ENCODE measurements at places on chromosomes 5 and 9.

- DNase-seq = no peak
These were observed 246.9 kb downstream of the CYLC2 start for GRCh38 chr9:103242025-103242424.

DNA sequence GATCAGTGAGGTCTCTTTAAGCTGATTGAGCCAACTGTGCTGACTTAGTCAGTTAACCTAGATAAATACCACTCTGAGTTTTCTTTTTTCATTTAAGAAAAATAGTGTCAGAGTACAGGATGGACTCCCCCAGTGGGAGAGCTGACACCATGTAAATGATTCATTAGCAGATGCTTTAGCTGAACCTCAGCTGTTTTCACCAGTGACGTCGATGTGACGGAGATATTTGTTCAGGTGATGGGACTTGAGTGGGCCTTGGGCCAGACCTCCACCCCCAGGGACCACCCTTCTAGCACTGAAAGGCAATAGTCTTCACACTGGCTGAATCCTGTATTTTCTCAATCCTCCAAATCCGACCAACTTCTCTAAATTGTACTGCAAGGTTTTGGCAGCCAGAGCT lies 196.1 kb downstream of the GAS1 start:
- DNase-seq = no peak

GRCh38 chr5:57804007-57804444 lies 321.4 kb upstream of the ACTBL2 start:
- no peak for DNase-seq

GRCh38 chr5:117872798-117873368 lies 1115.5 kb downstream of the DTWD2 start:
- no peak for DNase-seq

DNA sequence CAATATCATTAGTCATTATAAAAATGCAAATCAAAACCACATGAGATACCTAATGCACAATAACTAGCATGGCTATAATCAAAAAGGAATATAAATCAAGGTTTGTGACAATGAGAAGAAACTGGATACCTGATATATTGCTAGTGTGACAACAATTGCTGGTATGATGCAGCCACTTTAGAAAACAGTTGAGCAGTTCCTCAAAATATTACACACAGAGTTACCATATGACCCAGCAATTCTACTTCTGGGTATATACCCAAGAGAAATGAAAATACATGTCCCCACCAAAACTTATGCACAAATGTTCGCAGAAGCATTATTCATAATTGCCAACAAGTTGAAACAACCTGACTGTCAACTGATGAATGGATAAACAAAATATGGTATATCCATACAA lies 339.7 kb upstream of the POU5F2 start:
- DNase-seq = no peak

- DNase-seq = no peak
These were observed 7.2 kb downstream of the MACROH2A1 start for GRCh38 chr5:135391869-135392255.

DNA sequence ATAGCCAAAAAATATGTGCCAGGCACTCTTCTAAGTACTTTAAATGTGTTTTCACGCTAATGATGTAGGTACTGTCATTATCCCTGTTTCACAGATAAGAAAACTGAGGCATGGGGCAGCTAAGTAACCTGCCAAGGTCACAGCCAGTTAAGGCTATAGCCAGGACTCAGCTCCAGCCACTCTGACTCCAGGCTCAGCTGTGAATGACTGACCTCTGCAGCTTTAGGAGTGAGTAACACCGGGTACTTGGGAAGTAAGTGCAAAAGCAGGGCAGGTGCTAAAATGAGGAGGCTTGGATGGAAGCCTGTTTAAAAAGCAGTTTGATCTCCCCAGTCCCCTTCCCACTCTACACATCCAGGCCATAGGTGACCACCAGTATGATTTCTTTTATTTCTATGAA lies 10.6 kb upstream of the SHC3 start:
- DNase-seq = no peak

GRCh38 chr9:4665357-4665756 lies 923 bp downstream of the SPATA6L start:
- DNase-seq = no peak

DNA sequence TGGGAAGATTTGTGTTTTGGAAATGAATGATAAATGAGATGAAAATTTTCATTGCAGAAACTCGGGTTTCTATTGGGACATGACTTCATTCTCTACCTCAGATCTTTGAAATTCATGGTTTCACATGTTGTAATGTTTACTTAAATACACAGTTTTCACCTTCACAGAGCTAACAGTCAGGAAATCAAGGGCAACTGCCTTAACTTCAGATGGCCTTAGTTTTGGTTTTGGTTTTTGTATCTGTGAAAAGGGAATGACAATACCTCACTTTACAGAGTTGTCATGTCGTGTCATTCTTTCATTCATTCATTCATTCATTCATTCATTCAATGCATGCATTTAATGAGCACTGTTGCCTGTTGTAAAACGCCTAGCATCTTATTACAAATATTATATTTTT lies 41.9 kb downstream of the NIM1K start:
- DNase-seq = no peak

- no peak for DNase-seq
These were observed 262.4 kb downstream of the GRIA1 start for GRCh38 chr5:153752890-153753289.

GRCh38 chr5:88690409-88691229 lies 192.4 kb downstream of the MEF2C start:
- DNase-seq = peak; percentile 60

DNA sequence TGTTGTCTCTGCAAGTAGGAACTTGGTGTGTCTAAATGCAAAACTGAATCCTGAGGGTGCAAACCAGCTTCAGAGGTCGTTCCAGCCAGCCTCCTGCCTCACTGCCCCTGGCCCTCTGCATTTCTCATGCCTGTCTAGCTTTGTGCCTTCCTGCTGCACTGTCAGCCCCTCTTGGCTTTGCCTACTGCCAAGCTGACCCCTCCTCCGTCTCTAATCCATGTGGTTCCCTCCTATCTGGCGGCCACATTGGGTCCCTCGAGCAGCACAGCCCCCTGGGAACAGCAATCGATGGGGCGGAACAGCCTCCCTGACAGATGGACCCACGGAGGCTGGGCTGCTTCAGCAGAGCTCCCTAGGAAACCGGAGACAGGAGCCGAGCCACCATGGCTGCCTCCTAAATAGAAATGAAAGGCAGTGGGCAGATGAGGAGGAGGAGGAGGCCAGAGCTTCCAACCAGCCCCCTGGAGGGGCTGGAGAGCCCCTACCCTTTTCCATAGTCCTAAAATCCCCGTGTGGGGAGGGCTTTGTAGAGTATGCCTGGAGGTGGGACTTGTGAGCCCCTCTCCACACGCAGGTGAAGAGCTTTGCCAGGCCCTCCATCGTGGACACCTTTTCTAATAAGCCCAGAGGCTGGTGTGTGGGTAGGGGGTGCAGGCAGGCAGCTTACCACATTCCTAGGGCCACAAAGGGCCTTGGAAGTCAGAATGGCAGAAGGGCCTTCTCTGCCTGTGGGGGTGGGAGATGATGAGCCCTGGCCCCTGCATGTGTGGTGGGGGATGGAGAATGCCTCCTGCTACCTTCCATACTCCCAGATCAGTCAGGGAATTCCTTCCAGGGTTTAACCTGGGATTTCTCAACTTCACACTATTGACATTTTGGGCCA lies 9.2 kb upstream of the CXXC5 start:
- no peak for DNase-seq

GRCh38 chr9:76620996-76621395 lies 143.2 kb upstream of the PCA3 start:
- no peak for DNase-seq

DNA sequence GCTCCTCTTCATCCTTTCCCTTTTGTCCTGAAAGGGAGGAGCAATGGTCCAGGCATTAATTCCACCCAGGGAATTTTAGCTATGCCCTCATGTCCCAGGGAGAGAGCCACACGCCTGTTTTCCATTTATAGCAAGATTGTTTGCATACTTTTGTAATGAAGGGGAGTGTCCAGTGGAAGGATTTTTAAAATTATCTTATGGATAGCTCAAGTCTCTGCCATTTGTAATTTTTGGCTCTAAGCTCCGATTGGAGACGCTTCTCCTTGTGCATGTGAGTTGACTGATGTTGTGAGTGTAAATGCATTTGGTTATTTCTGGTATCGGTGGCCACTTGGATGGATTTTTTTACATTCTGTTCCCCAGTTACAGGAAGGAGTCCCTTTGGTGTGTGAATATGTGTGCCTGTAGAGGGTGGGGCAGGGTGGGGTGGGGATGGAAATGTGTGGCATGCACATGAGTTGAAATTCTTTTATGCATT lies 7.2 kb upstream of the RPL26L1 start:
- no peak for DNase-seq

GRCh38 chr5:74143721-74144330 lies 496.7 kb downstream of the ENC1 start:
- DNase-seq = no peak

- DNase-seq = no peak
These were observed 65.7 kb upstream of the FANCC start for GRCh38 chr9:95383185-95383676.

GRCh38 chr5:108118813-108119514 lies 262.9 kb downstream of the FBXL17 start:
- DNase-seq = no peak

- DNase-seq = no peak
These were observed 33.2 kb downstream of the MYO10 start for GRCh38 chr5:16902846-16903245.

- no peak for DNase-seq
These were observed 688.8 kb downstream of the SEMA5A start for GRCh38 chr5:8857051-8857450.

GRCh38 chr5:53613061-53613460 lies 52.6 kb downstream of the NDUFS4 start:
- DNase-seq = no peak

- DNase-seq = no peak
These were observed 68.7 kb downstream of the CRB2 start for GRCh38 chr9:123424552-123425225.

- no peak for DNase-seq
These were observed 13.8 kb downstream of the CNTRL start for GRCh38 chr9:121088576-121088975.

- DNase-seq = no peak
These were observed 44.2 kb downstream of the CETN3 start for GRCh38 chr5:90365328-90365727.

DNA sequence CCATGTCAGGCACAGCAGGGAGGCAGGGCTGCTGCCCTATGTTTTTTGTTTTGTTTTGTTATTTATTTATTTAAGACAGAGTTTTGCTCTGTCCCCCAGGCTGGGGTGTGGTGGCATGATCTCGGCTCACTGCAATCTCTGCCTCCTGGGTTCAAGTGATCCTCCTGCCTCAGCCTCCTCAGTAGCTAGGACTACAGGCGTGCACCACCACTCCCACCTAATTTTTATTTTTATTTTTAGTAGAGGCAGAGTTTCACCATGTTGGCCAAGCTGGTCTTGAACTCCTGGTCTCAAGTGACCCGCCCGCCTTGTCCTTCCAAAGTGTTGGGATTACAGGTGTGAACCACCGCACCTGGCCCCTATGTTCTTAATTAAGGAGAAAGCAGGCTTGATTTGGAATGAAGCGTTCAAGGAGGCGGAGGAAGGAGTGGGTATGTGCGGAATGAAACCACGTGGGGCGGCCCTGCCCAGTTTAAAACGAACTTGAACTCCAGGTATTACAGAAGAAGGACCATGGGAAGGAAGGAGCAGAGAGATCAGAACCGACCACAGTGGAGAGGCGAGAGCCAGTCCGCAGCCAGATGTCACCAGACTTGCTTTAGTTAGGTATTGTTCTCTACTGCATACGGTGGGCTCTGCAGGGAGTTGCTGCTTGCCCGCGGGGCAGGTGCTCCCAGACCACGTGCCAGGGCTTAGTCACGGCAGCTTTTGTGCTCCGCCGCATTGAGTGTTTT lies 34.9 kb upstream of the EPB41L4B start:
- DNase-seq = no peak

- DNase-seq = no peak
These were observed 30.0 kb upstream of the OR2Y1 start for GRCh38 chr5:180769821-180770220.

DNA sequence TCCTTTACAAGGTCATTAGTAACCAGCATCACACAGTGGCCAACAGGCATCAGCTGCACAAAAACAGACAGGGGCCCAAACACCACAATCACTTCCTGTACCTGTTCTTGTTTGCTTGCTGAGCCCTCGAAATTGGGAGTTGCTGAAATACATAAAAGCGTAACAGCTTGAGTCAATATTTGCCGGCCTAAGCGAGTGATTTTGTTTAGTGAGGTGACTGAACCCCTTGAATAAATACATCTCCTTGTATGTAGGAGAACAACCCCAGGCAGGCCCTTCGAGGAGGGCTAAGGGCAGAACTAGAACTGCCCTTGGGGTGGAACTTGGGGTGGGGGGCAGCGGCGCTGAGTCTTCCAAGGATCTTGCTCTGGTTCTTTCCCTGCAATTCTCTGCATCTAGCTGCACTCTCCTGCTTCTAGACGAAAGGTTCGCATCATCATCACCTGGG lies 502.5 kb downstream of the RASEF start:
- no peak for DNase-seq

DNA sequence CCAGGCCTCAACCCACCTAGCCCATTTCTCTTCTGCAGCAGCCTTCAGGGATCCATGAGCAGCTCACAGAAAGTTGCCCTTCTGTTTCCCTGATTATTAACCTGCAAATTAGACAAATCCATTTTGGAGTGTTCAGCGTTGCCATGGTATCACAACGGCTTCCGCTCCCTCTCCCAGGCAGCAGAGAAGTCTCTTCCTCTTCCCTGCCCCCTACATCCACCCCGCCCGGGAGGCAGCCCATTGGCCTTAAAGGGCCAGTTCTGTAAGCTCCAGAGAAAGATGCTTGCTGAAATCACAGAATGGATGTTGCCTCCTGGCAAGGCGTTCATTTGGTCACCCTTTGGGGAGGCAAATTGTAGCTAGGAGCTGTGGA lies 47.7 kb upstream of the BOD1 start:
- no peak for DNase-seq

GRCh38 chr5:116569999-116570398 lies 4.6 kb downstream of the SEMA6A start:
- DNase-seq = no peak

- no peak for DNase-seq
These were observed 137.9 kb upstream of the PPP1R26 start for GRCh38 chr9:135341612-135342169.

- no peak for DNase-seq
These were observed 102.5 kb upstream of the BASP1 start for GRCh38 chr5:17114715-17115599.

DNA sequence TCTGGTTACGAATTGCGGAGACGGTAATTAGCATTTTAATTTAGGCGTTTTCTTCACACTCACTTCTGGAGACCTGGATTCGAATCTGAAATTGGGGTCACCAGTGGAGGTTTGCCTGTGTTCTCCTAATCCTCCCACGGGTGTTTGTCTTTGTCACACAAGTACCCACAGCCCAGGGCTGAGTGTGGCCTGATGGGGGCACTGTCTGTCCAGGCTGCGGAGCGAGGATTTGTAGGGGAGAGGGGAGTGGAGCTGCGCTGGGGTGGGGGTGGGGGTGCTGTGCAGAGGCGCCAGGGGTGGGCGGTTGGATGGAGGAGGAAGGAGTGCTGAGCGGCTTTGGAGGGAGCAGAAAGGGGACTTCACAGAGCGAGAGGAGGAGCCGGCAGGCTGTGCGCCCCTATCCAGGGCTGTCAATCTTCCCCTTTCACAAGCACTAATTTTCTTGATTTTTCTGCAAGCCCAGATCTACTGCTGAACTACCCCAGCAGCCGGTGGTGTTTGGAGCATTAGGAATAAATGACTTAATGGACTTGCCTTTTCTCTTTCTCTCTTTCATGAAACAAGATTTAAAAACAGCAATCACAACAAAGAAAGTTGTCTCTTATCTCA lies 53.1 kb downstream of the TSPAN17 start:
- DNase-seq = peak; percentile 7

Data from CD4-positive, alpha-beta T cell treated with Interleukin-6 for 4 hours (primary cell).